ENCODE measurements at places on chromosomes 13 and 19. TPM values are rescaled to one million over a fixed set of nuclear protein-coding genes. Genes with fewer than 3 reads are reported as not detected.

- no peak for DNase-seq
Measured at GRCh38 chr19:39709026-39709872, 5.0 kb downstream of the LGALS14 start.

DNA sequence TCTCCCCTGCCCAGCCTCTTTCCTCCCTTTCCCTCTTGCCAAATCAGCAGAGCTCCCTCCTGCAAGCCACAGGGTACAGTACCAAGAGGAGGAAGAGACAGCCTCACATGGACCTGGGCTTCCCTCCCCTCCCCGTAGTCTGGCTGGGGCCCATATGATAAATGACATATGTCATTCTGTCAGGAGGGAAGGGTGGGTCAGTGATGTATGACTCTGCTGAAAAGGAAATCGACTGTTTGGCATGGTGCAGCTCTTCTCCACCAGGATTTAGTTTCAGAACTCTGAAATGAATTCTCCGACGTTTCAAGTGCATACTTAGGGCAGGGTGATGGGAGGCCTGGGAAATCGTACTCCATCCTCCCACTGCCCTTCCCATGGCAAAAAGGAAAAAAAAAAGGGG, 9.8 kb downstream of the TSHZ3 start:
- DNase-seq = no peak

- no peak for DNase-seq
Measured at GRCh38 chr13:45257638-45258333, 56.9 kb upstream of the KCTD4 start.

DNA sequence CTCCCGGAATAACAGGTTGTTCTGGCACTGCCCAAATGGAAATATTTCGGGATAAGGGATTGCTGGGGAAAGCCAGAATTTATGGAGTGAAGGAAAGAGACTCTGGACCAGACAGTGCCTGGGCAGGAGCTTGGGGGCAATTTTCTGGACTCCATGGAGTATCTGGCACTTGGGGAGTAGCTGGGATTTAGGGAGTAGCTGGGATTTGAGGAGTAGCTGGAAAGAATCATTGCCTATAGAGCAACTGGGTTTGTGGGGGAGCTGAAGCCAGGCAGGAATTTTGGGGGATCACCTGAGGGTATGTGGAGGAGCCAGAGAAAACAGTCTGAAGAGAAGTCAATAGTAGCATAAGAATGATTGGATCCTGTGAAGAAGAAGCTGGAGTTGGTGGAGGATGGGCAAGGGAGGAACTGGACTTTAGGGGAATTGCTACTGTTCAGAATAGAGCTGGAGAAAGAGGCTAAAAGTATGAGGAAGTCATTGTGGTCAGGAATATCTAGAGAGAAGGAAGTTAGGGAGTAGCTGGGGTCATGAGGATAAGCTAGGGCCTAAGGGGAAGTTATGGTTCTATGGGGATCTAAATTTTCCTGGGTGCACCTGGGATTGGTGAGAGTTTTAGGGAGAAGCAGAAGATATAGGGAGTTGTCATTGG, 14.8 kb downstream of the FSD1 start:
- no peak for DNase-seq

- no peak for DNase-seq
Measured at GRCh38 chr19:4174895-4175668, 7.3 kb downstream of the SIRT6 start.

- peak; percentile 74 for DNase-seq
Measured at GRCh38 chr13:112767506-112768471, 78.0 kb downstream of the ATP11A start.

- no peak for DNase-seq
Measured at GRCh38 chr19:3481241-3482090, 1.1 kb upstream of the SMIM24 start.

The BORA gene
- total RNA-seq = 0.62 TPM

The RUBCNL gene
- 0.69 TPM for total RNA-seq

The GJA3 gene
- total RNA-seq = 17.9 TPM

The ZNF766 gene
- 10.6 TPM for total RNA-seq

The TOMM40 gene
- total RNA-seq = 49.8 TPM

The LEUTX gene
- not detected for total RNA-seq

The PEAK3 gene
- 0.87 TPM for total RNA-seq

Data from left ventricle myocardium superior (tissue), 1 donor.